ENCODE measurements at places on chromosomes 4 and X.
A peak's percentile ranks its signal among the peaks of the same experiment; 100 is the strongest.

- DNase-seq, result no peak
Observed at GRCh38 chr4:109177096-109177810, 125.2 kb downstream of the COL25A1 start.

DNA sequence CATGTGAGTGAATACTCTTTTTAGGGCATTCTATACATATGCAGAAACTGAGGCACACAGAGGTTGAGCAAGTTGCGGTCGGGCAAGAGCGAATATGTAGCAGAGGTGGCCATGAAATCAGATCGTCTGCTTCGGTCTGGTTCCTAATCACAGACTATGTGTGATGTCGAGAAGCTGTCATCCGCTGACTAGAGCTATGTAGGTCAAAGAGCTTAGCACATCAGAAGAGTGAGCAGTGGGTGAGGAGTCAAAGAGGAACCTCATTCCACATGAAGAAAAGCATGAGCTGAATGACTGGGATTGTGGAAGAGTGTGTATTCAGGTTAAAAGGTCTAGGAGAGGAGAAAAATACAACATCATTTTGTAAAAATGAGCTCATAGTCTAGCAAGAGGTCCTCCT lies 19.0 kb downstream of the GAB3 start:
- no peak for DNase-seq

- peak; percentile 58 for DNase-seq
Observed at GRCh38 chr4:10737337-10737736, 52.8 kb upstream of the CLNK start.

DNA sequence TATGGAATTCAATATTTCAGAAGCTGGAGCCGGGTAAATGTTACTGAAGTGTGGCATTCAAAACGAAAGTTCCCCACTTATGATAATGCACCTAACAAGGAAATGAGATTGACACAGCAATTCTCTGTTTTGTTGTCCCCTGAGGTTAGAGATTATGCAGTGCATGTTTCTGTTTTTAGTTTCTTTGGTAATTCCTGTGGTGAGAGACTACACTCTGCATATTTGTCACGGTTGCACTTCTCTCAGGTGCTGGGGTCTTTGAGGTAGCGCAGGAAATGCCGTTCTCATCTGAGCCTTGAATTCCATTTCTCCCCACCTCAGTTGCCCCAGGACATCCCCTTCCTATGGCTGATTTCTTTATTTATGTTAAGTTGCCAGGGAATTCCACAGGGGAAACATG lies 15.3 kb upstream of the BEND4 start:
- DNase-seq, result no peak

DNA sequence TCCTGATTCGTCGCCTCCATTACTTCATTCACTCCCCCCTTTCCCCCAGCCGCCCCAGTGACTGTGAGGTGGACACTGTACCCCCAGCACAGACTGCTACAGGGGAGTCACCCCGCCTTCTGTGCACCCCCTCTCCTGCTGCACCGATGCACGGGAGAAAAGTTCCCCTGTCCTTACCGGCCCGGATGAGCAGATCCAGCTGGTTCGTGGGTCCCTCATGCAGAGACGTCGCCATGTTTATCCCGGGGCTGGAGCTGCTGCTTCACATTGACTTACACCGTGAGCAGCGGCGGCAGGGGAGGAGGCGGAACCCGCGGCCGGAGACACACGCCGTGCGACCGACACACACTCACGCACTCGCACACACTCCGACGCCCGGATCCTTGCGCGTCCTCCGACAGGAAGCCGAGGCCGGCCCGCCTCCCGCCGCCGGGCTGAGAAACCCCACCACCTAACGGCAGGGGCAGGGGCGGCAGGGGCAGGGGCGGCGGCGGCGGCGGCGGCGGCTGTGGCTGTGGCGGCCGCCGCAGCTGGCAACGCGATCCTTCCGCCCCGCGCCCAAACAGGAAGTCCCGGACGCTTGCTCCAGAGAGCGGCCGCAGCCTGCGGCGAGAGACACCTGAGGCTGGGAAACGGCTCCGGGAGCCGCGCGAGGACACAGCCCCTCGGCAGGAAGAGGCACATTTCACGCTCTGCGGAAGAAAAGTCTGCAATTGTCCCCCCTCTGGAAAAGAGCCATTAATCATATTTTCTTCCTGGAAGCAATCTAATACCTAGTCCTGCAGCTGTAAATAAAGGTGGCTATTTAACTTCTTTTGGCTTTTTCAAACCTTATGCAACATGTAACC lies 68.6 kb downstream of the NOCT start:
- DNase-seq, result peak; percentile 93

- DNase-seq, result no peak
Observed at GRCh38 chrX:106450405-106450804, 161.4 kb upstream of the RADX start.

Data from fibroblast of skin of back (primary cell).